ENCODE measurements at places on chromosomes 7 and 10. TPM values are rescaled to one million over a fixed set of nuclear protein-coding genes. Genes with fewer than 3 reads are reported as not detected.

PON1 gene
- not detected for total RNA-seq

SEMA3C gene
- 58.3 TPM for total RNA-seq

GRCh38 chr10:101066146-101066895 is 4.5 kb downstream of the KAZALD1 start:
- H3K4me1 ChIP-seq, result peaks cover 47% of the 10 kb centered on the region
- H3K36me3 ChIP-seq, result no peaks in the 10 kb centered on the region
- H3K27me3 ChIP-seq, result peaks cover 3% of the 10 kb centered on the region
- H3K4me3 ChIP-seq, result peak overlapping the region; percentile 88
- peak; percentile 67 for DNase-seq

DNA sequence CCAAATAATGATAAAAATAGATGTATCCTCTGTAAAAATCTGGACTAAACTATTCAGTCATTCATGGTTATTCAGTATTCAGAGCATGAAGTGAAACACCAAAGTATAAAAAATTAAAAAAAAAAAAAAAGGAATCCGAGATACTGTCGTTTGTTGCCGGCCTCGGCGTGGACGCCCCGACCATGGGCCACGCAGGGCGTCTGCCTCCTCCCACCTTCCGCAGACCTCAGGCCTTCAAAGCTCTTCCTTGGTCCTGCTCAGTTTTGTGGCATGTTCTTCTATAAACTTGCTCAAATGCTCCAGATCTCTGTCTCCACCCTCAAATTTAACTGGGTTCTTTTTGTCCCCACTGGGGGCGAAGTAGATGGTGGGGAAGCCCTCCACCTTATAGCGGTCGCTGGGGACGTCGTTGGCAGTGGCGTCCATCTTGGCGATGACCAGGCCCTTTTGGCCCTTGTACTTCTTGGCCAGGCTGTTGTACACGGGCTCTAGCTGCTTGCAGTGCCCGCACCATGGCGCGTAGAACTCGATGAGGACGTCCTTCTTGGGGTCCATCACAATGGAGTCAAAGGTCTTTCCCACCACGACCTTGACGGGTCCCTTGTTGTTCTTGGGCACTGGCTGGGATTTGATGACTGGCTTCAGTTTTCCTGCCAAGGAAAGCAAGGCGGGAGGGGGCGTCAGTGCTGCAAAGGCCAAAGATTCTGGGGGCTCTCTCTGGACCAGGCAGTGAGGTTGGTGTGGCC is 24.6 kb downstream of the PDIA4 start:
- H3K36me3 ChIP-seq, result peaks cover 17% of the 10 kb centered on the region
- no peaks in the 10 kb centered on the region for H3K4me1 ChIP-seq
- no peak for DNase-seq
- H3K27ac ChIP-seq, result no peak overlapping the region

- H3K27me3 ChIP-seq, result no peaks in the 10 kb centered on the region
- H3K4me1 ChIP-seq, result peaks cover 60% of the 10 kb centered on the region
- no peaks in the 10 kb centered on the region for H3K36me3 ChIP-seq
- H3K4me3 ChIP-seq, result no peak overlapping the region
- H3K27ac ChIP-seq, result no peak overlapping the region
- DNase-seq, result no peak
These were observed 181.3 kb upstream of the ADO start for GRCh38 chr10:62623223-62623622.

GRCh38 chr10:124350806-124351205 is 67.9 kb downstream of the OAT start:
- H3K36me3 ChIP-seq, result no peaks in the 10 kb centered on the region
- H3K27me3 ChIP-seq, result peaks cover 12% of the 10 kb centered on the region
- peaks cover 13% of the 10 kb centered on the region for H3K4me1 ChIP-seq
- H3K4me3 ChIP-seq, result no peak overlapping the region
- no peak for DNase-seq

GRCh38 chr10:4144817-4145216 is 359.8 kb upstream of the KLF6 start:
- no peak overlapping the region for H3K4me3 ChIP-seq
- H3K27me3 ChIP-seq, result peaks cover 1% of the 10 kb centered on the region
- peaks cover 8% of the 10 kb centered on the region for H3K4me1 ChIP-seq
- no peak overlapping the region for H3K27ac ChIP-seq

Data from HFFc6 (cell line).